Amygdala (tissue), 56 donors: ENCODE measurements at places on chromosomes 2 and 18.

- DNase-seq: no peak
Observed at GRCh38 chr18:8750954-8751415, 45.6 kb downstream of the MTCL1 start.

- DNase-seq: peak; percentile 60
Observed at GRCh38 chr2:39642051-39642718, 23.5 kb upstream of the TMEM178A start.

DNA sequence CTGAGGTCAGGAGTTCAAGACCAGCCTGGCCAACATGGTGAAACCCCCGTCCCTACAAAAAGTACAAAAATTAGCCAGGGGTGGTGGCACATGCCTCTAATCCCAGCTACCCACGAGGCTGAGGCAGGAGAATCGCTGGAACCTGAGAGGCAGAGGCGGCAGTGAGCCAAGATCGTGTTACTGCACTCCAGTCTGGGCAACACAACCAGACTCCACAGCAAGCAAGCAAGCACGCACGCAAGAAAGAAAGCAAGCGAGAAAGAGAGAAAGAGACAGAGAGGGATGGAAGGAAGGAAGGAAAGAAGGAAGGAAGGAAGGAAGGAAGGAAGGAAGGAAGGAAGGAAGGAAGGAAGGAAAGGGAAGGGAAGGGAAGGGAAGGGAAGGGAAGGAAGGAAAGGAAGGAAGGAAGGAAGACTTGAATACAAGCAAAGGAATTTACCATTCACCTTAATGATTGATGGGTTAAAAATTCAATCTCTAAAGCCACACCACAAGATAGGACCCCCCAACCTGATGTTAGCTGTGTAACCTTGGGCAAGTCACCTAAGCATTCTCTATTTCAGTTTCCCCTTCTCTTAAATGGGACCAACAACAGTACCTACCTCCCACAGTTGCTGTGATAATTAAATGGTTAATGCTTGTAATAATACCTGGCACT lies 181.7 kb downstream of the ATAD2B start:
- no peak for DNase-seq

- no peak for DNase-seq
Observed at GRCh38 chr2:73072129-73072395, 550 bp upstream of the SFXN5 start.

- DNase-seq: no peak
Observed at GRCh38 chr2:105680357-105680756, 64.4 kb upstream of the NCK2 start.

DNA sequence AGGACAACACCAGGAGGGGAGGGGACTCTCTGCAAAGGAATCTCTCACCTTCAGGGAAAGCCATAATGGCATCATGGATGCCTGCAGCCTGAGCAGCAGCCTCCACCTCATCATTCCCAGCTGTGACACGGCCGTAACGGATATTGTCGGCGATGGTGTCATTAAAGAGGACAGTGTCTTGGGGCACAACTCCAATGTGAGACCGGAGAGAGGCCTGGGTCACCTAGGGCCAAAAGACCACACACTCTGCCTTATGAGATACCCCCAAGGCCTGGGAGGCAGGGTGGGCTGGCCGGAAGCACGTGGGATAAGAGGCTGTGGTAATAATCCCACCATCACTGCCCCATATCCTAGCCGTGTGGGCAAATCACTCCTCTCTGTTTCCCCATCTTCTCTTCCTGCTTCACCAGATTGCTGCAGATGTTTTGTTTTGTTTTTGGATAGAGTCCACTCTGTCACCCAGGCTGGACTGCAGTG lies 4.3 kb downstream of the ZFAND2B start:
- DNase-seq: no peak

GRCh38 chr2:236861196-236861875 lies 224.4 kb upstream of the COPS8 start:
- DNase-seq: no peak

DNA sequence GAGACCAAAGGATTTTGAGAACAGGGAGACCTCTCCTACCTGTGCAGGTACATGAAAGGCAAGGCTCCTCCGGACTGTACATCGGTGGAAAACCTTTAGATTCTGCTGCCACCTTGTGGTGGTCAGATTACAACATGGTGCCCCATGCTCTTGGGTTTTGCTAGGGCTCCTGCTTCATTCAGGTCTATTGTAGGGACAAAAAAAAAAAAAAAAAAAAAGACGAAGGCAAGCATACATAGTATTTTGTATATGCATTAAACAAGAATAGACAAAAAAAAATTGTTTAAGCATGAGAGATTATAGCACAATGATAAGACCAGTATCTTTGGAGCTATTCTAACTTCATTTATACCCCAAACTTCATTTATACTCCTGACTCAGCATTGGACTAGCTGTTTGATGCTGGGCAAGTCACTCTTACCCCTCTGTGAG lies 27.4 kb upstream of the SPR start:
- DNase-seq: peak; percentile 18

- no peak for DNase-seq
Observed at GRCh38 chr18:31649978-31650719, 34.2 kb downstream of the B4GALT6 start.

GRCh38 chr2:197889041-197889440 lies 84.6 kb downstream of the PLCL1 start:
- DNase-seq: no peak

GRCh38 chr2:186467421-186467820 lies 18.6 kb upstream of the ZC3H15 start:
- no peak for DNase-seq

- no peak for DNase-seq
Observed at GRCh38 chr2:36650031-36650829, 46.3 kb upstream of the VIT start.

GRCh38 chr18:39188278-39188677 lies 1622.7 kb upstream of the CELF4 start:
- DNase-seq: no peak

GRCh38 chr18:35619464-35619863 lies 37.9 kb downstream of the GALNT1 start:
- peak; percentile 4 for DNase-seq

DNA sequence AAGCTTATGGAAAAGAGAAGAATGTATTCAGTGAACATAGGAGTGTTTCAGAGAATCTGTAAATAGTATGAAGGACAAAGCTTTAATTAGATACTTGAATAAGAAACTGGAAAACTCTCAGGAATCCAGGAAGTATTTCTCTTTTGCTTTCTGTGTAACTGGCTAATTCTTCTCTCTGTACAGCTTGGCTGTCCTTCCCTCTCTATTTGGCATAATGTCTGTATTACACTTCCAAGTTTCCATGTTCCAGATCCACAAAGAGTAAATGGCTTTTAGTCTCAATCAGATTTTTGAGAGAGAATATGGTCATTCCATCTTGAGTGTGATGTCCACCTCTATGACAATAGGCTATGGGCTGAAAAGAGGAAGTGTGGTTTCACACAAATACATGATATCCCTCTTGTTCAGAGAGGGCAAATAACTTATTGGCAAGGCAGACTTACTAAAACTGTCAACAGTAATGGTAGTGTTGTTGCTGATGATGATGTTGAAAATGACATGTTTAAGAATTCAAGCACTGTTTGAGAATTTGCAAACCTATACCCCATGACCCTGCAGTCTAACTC lies 129.2 kb upstream of the ERBB4 start:
- no peak for DNase-seq

- no peak for DNase-seq
Observed at GRCh38 chr2:119711352-119711751, 32.4 kb downstream of the TMEM177 start.

GRCh38 chr2:48016225-48017019 lies 110.1 kb upstream of the FBXO11 start:
- DNase-seq: no peak

DNA sequence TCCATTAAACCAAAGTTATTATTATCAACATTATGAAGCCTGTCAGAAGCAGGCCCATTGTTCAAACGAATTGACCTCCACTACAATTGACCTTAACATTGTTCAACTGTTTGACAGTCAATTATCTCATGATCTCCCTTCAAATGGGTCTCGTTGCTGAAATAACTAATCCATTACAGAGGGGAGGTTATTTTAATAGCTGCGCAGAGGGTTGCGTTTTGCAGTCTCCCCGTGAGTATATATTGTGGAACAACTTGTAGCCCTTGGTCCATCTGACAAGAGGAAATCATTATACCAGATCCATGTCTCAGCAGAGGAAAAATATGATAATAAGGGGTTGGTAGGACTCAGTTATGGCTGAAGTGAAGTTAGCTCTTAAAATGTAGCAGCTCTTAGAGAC lies 159.1 kb downstream of the ALK start:
- no peak for DNase-seq
